HCT116 (cell line): ENCODE measurements at places on chromosomes 1 and 21. TPM values are rescaled to one million over a fixed set of nuclear protein-coding genes. Genes with fewer than 3 reads are reported as not detected.
A peak's percentile ranks its signal among the peaks of the same experiment; 100 is the strongest.

DNA sequence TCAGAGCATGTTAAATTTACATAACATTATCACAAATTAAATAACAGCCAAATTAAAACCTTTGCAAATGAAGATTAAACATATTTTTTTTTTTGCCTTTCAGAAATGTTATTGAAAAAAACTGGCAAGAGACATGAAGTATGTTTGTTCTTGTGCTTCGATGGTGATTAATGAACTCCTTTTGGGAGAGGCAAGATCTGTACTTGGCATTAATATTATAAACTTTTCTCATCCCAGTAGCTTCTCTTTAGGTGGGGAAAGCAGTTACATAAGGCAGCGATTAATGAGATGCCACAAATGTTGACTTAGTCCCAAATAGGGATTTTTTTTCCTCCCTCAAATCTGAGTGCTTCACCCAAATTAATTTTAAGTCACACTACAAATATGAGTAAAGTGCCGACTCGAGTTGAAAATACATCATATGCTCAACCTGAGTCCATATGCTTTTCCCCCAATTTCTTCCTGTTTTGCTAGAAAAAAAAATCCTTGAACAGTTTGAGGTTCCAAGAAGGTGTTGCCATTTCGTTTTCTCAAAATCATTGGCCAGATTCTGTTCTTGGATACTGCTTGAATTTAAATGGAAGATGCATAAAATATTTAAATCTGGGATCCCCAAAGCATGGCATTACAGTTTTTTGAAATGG is 294.5 kb downstream of the VAV3 start:
- H3K36me3 ChIP-seq, result no peaks in the 10 kb centered on the region
- H3K27me3 ChIP-seq, result no peaks in the 10 kb centered on the region
- H3K4me3 ChIP-seq, result no peak overlapping the region
- no peak overlapping the region for H3K27ac ChIP-seq
- no peaks in the 10 kb centered on the region for H3K4me1 ChIP-seq

DNA sequence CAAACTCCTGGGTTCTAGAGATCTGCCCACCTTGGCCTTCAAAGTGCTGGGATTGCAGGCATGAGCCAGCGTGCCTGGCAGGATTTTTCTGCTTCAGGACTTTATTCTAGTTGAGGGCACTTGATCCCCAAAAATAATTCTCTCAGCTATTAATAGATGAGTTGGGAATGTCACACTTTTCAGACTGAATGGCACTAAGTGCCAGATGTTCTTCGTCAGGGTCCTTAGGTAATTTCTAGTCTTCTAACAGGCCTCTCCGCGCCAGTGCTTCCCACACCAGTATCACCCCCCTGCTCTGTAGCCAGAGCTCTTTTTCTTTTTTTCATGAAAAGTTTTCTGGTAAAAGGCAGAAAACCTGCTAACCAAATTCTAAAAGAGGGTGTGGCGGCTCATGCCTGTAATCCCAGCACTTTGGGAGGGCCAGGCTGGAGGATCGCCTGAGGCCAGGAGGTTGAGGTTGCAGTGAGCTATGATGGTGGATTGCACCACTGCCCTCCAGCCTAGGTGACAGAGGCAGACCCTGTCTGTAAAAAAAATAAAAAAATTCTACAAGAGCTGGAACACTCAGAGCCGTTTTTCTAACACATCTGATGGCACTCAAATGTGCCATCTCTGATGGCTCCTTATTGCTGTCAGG is 6.1 kb upstream of the SARS1 start:
- H3K4me1 ChIP-seq, result no peaks in the 10 kb centered on the region
- no peak overlapping the region for H3K4me3 ChIP-seq

GRCh38 chr1:186901631-186902030 is 72.9 kb downstream of the PLA2G4A start:
- H3K27me3 ChIP-seq, result no peaks in the 10 kb centered on the region
- DNase-seq, result no peak
- H3K4me1 ChIP-seq, result no peaks in the 10 kb centered on the region
- no peak overlapping the region for H3K4me3 ChIP-seq
- no peak overlapping the region for H3K27ac ChIP-seq
- H3K36me3 ChIP-seq, result no peaks in the 10 kb centered on the region

DNA sequence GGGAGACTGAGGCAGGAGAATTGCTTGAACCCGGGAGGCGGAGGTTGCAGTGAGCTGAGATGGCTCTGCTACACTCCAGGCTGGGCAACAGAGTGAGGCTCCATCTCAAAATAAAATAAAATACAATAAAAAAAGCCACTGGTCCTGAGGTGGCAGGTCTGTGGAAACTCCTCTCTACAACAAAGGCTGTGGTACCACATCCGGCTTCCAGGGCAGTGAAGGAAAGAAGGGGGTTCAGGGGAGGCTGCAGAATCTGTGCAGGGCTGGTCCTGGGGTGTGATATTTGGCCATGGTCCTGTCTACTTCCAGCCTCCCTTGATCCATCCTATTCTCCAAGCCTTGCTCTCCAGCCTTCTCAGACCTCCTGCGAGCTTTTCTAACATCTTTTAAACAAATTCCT is 731 bp upstream of the ZNF683 start:
- DNase-seq, result no peak
- no peak overlapping the region for H3K4me3 ChIP-seq
- H3K36me3 ChIP-seq, result no peaks in the 10 kb centered on the region
- no peaks in the 10 kb centered on the region for H3K27me3 ChIP-seq

DNA sequence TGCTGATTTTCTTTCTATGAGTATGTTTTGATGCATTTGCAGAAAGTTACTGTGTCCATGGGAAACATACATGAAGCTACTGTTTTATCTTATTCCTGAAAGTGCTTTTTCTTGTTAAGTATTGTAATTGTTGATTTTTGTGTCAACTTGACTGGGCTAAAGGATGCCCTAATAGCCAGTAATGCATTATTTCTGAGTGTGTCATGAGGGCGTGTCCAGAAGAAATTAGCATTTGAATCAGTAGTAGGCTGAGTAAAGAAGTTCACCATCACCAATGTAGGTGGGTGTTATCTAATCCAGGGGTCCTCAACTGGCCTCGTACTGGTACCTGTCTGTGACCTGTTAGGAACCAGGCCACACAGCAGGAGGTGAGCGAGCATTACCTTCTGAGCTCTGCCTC is 760.2 kb downstream of the PLA2G4A start:
- no peak overlapping the region for H3K4me3 ChIP-seq
- no peak overlapping the region for H3K27ac ChIP-seq
- H3K4me1 ChIP-seq, result no peaks in the 10 kb centered on the region
- no peaks in the 10 kb centered on the region for H3K36me3 ChIP-seq
- DNase-seq, result no peak
- no peaks in the 10 kb centered on the region for H3K27me3 ChIP-seq

- H3K4me3 ChIP-seq, result peak overlapping the region; percentile 53
- H3K36me3 ChIP-seq, result no peaks in the 10 kb centered on the region
- peak overlapping the region; percentile 96 for H3K27ac ChIP-seq
- DNase-seq, result no peak
- peaks cover 28% of the 10 kb centered on the region for H3K4me1 ChIP-seq
Observed at GRCh38 chr1:111739925-111740765, 950 bp upstream of the INKA2 start.

- H3K27me3 ChIP-seq, result no peaks in the 10 kb centered on the region
- no peak overlapping the region for H3K4me3 ChIP-seq
- H3K4me1 ChIP-seq, result no peaks in the 10 kb centered on the region
- no peaks in the 10 kb centered on the region for H3K36me3 ChIP-seq
- H3K27ac ChIP-seq, result no peak overlapping the region
Observed at GRCh38 chr1:64616039-64616438, 128.8 kb upstream of the RAVER2 start.

GRCh38 chr1:43061757-43062156 is 103.1 kb upstream of the SLC2A1 start:
- no peak for DNase-seq
- no peaks in the 10 kb centered on the region for H3K36me3 ChIP-seq
- no peak overlapping the region for H3K4me3 ChIP-seq
- H3K27ac ChIP-seq, result no peak overlapping the region
- H3K27me3 ChIP-seq, result no peaks in the 10 kb centered on the region

GRCh38 chr1:89987159-89987819 is 7.6 kb upstream of the ZNF326 start:
- H3K27me3 ChIP-seq, result no peaks in the 10 kb centered on the region
- H3K36me3 ChIP-seq, result no peaks in the 10 kb centered on the region
- no peak overlapping the region for H3K27ac ChIP-seq
- peak; percentile 71 for DNase-seq
- peaks cover 24% of the 10 kb centered on the region for H3K4me1 ChIP-seq
- no peak overlapping the region for H3K4me3 ChIP-seq

- H3K27ac ChIP-seq, result no peak overlapping the region
- DNase-seq, result no peak
- no peak overlapping the region for H3K4me3 ChIP-seq
- peaks cover 3% of the 10 kb centered on the region; the same call in 1 of the 2 replicates for H3K4me1 ChIP-seq
- no peaks in the 10 kb centered on the region for H3K27me3 ChIP-seq
Observed at GRCh38 chr1:196060539-196060938, 547.7 kb downstream of the KCNT2 start.

- peaks cover 3% of the 10 kb centered on the region; the same call in 1 of the 2 replicates for H3K36me3 ChIP-seq
- H3K27me3 ChIP-seq, result no peaks in the 10 kb centered on the region
- H3K27ac ChIP-seq, result no peak overlapping the region
- no peak for DNase-seq
- H3K4me3 ChIP-seq, result no peak overlapping the region
Observed at GRCh38 chr1:227773558-227773957, 38.3 kb downstream of the SNAP47 start.

DNA sequence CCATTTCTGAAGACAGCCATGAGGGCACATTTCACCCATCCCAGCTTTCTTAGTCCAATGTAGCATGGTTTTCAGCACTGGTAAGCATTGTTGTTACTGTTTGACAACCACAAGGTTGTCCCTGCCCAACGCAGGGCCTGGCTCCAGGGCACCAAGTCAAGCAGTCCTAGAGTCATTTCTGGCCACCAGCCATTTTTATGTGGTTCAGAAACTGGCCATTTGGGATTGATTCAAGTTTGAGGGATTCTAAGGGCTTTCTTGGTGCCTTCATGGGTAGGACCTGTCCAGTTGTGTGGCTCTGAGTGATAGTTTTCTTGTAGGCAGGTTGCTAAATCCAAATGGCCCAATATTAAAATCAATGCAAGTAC is 535.4 kb upstream of the USP24 start:
- no peaks in the 10 kb centered on the region for H3K4me1 ChIP-seq
- no peak overlapping the region for H3K4me3 ChIP-seq
- DNase-seq, result no peak
- no peaks in the 10 kb centered on the region for H3K36me3 ChIP-seq
- no peak overlapping the region for H3K27ac ChIP-seq

- no peak for DNase-seq
- no peak overlapping the region for H3K4me3 ChIP-seq
- no peaks in the 10 kb centered on the region for H3K36me3 ChIP-seq
- H3K27me3 ChIP-seq, result peaks cover 22% of the 10 kb centered on the region; the same call in 1 of the 2 replicates
- H3K27ac ChIP-seq, result no peak overlapping the region
Observed at GRCh38 chr1:5526822-5527551, 465.2 kb downstream of the NPHP4 start.

DNA sequence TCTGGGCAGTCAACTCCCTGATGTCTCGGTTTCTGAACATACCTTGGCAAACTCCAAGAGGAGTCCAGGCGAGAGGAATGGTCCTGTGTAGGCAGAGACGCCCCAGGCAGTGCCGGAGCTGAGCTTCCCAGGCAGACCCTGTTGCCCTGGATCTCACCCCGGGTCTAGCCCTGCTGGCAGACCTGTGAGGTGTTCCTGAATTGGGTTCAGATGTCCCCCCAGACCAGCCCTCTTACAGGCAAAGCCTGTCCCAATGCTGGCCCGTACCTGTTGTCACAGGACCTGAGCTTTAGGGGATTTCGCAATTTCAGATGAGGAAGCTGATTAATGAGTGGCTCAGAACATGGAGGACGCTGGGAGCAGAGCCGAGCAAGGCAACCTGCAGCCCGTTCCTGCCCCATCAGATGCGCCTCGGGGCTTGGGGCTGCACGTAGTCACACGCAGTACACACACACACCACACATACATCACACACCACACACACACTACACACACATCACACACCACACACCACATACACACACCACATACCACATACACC is 38.5 kb upstream of the PDE9A start:
- H3K27ac ChIP-seq, result no peak overlapping the region
- H3K36me3 ChIP-seq, result no peaks in the 10 kb centered on the region
- no peak overlapping the region for H3K4me3 ChIP-seq

GRCh38 chr21:17697473-17697872 is 84.8 kb upstream of the BTG3 start:
- DNase-seq, result no peak
- H3K27me3 ChIP-seq, result 0 out of 2 replicates have a peak, but pooled peaks cover 3% of the 10 kb centered on the region
- no peak overlapping the region for H3K4me3 ChIP-seq
- H3K4me1 ChIP-seq, result no peaks in the 10 kb centered on the region
- H3K36me3 ChIP-seq, result no peaks in the 10 kb centered on the region

GRCh38 chr1:219772265-219773036 is 155.9 kb downstream of the SLC30A10 start:
- no peaks in the 10 kb centered on the region for H3K36me3 ChIP-seq
- DNase-seq, result no peak
- H3K27me3 ChIP-seq, result no peaks in the 10 kb centered on the region
- H3K4me1 ChIP-seq, result 0 out of 2 replicates have a peak, but pooled peaks cover 3% of the 10 kb centered on the region

DNA sequence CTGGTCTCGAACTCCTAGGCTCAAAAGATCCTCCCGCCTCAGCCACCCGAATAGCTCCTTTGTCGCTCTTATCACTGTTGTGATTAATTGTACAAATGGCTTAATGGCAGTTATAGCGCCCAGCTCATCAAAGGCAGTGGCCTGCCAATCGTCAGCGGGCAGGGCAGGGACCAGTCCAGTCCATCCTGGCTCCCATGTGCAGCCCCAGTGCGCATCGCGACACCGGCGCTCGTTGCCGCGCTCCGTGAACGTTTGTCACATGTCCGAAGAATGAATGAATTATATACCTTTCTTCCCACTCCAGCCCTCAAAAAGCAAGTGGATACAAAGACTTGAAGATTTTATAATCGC is 18.4 kb downstream of the MTX1 start:
- peak overlapping the region; percentile 63 for H3K4me3 ChIP-seq
- peak overlapping the region; percentile 95 for H3K27ac ChIP-seq
- peaks cover 43% of the 10 kb centered on the region for H3K4me1 ChIP-seq
- H3K36me3 ChIP-seq, result no peaks in the 10 kb centered on the region
- no peak for DNase-seq

DNA sequence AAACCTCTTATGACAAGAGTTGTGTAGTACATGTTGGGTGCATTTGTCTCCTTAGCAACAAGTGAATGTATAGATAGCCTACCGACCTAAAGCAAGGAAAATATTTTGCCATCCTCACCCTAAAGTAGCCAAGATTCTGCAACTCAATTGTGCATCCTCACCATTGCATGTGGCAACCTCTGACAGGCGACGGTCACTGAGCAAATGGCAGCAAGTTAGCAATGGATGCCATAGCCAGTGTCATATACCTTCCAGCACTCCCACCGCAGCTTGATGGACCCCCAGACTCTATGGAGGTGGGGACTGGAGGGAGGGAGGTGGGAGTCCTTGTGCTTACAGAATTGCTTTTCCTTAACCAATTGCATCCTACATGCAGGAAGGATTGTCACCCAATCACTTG is 17.0 kb downstream of the PROX1 start:
- H3K36me3 ChIP-seq, result no peaks in the 10 kb centered on the region
- H3K4me3 ChIP-seq, result no peak overlapping the region

- H3K4me3 ChIP-seq, result no peak overlapping the region
- no peaks in the 10 kb centered on the region for H3K27me3 ChIP-seq
- no peak overlapping the region for H3K27ac ChIP-seq
- peaks cover 50% of the 10 kb centered on the region for H3K4me1 ChIP-seq
- H3K36me3 ChIP-seq, result peaks cover 6% of the 10 kb centered on the region; the same call in 1 of the 2 replicates
Observed at GRCh38 chr1:149942207-149942606, 5.5 kb upstream of the MTMR11 start.

Gene CYP4A22
- not detected for total RNA-seq

Gene UBE2U
- not detected for total RNA-seq

Gene TMEM53
- 10.8 TPM for total RNA-seq

Gene AMY1C
- not detected for total RNA-seq

Gene PFKFB2
- total RNA-seq, result 13.9 TPM

Gene PLA2G5
- not detected for total RNA-seq

Gene NUP210L
- 0.10 TPM for total RNA-seq

Gene MORN1
- 21.4 TPM for total RNA-seq

Gene FCGR3A
- total RNA-seq, result 0.17 TPM

Gene CCDC24
- total RNA-seq, result 23.3 TPM
